Panc1 (cell line): ENCODE measurements at places on chromosomes 2 and 18. TPM values are rescaled to one million over a fixed set of nuclear protein-coding genes. Genes with fewer than 3 reads are reported as not detected.

- H3K4me1 ChIP-seq, result no peaks in the 10 kb centered on the region
- no peak overlapping the region for H3K4me3 ChIP-seq
- no peaks in the 10 kb centered on the region for H3K27me3 ChIP-seq
- no peak overlapping the region for H3K27ac ChIP-seq
These were observed 85.9 kb downstream of the CALCRL start for GRCh38 chr2:187362151-187362550.

DNA sequence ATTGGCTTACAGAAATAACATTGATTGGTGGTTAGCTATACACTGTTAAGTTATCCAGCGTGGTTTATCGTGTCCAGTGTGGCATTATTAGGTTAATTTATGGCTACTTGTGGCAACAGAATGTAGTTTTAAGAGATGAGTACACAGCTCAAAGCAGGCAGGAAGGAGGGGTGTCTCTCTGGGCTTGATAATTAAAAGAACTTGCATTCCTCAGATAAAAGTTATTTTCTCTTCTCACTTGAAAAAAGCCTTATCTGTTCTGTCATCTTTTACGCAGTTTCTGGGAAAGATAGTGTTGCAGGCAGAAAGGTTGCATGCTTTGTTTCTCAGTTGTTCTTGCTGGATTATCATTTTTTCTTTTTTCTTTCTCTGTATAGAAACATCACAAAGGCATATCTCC lies 154.4 kb upstream of the COL3A1 start:
- H3K27me3 ChIP-seq, result no peaks in the 10 kb centered on the region
- no peak overlapping the region for H3K4me3 ChIP-seq

The MARCHF4 gene
- 1.3 TPM for total RNA-seq

DNA sequence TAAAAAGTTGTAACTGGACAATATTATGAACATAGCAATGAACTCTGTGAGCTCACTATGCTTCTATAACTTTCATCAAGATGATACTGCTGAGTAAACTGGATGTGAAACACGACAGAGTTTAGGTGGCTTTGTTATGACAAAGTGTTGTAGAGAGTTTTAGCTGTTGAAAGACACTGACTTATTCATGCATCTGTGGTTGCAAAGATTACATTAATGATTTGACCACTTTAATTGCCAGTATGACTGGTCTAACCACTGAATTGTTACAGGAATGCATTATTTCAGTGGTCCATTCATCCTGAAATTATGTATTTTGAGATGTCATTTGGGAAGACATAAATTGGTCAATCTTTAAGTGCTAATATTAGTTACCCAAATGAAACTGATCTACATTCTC lies 117.9 kb downstream of the SPHKAP start:
- DNase-seq, result no peak
- H3K4me1 ChIP-seq, result no peaks in the 10 kb centered on the region
- no peak overlapping the region for H3K27ac ChIP-seq
- H3K4me3 ChIP-seq, result no peak overlapping the region
- no peaks in the 10 kb centered on the region for H3K27me3 ChIP-seq

DNA sequence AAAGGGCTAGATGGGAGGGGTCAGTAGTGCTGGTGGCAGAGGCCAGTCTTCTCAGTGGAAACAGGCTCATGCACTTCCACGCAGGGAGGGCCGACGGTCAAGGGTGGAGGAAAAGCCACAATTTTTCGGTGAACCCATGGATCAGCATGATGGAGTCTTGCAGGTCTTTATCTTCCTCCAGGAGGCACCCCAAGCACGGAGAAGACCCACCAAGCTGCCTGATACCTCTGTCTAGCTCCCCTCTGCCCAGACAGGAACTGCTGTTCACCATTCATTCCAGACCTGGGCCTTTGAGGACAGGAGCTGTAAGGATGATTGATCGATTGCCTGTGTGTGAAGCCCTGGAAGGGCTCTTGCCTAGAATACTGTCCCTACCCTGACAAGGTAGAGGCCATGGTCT lies 2.8 kb upstream of the LRRFIP1 start:
- H3K36me3 ChIP-seq, result no peaks in the 10 kb centered on the region
- no peak for DNase-seq
- no peak overlapping the region for H3K4me3 ChIP-seq
- H3K27me3 ChIP-seq, result no peaks in the 10 kb centered on the region
- peaks cover 14% of the 10 kb centered on the region; the same call in 1 of the 2 replicates for H3K4me1 ChIP-seq
- no peak overlapping the region for H3K27ac ChIP-seq

The MPHOSPH10 gene
- total RNA-seq, result 34.1 TPM

DNA sequence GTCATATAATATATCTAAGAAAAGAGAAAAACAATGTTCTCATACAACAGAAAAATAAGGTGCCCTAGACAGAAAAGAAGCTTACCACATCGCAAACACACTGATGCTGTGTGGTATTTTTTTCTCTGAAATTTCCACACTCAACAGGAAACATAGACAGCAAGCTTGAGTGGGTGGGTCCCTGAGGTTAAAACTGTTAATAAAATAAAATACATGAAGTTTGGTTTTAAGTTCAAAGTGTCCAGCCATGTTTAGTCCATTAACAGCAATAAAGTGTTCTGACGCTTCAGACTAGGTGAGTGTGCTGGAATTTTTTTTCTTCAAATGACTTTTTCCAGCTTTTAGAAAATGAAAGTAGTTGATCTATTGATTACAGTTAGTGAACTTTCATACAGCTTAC lies 83.3 kb upstream of the EPB41L5 start:
- H3K4me3 ChIP-seq, result no peak overlapping the region
- no peaks in the 10 kb centered on the region for H3K27me3 ChIP-seq
- H3K36me3 ChIP-seq, result peaks cover 2% of the 10 kb centered on the region
- no peak overlapping the region for H3K27ac ChIP-seq

DNA sequence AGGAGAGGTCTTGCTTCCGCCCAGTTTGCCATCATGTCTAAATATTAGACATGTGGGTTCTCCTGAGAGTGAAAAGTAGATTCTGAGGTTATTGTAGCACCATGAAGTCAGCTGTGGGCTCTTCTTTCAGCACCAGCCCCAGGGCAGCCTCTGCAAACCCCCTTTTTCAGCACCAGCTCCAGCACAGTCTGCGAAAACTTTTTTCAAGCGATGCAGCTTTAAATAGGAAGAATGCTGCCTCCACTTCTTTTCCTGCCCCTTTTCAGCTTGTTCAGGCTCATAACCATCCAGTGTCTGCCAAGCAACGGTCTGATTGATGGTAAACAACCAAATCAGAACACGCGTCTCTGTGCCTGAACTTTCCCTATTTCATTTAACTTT lies at the start of gene COL5A2:
TSS of gene COL5A2 (minus strand) at position 192 of the 381 bp plus-strand sequence. CDS start at position 35, 157 bp downstream.
- peaks cover 18% of the 10 kb centered on the region for H3K4me1 ChIP-seq
- H3K4me3 ChIP-seq, result peak within 1 kb of the TSS; percentile 64
- H3K27me3 ChIP-seq, result no peaks in the 10 kb centered on the region
- peak within 1 kb of the TSS; percentile 84 for H3K27ac ChIP-seq
- no peak for DNase-seq

The SLC14A1 gene
- total RNA-seq, result 1.2 TPM

The HRH4 gene
- not detected for total RNA-seq

The KCNIP3 gene
- 17.5 TPM for total RNA-seq

The CD302 gene
- 3.3 TPM for total RNA-seq

The CXCR4 gene
- 1.1 TPM for total RNA-seq

The KCNF1 gene
- 0.39 TPM for total RNA-seq

The C2orf80 gene
- not detected for total RNA-seq

The CTIF gene
- 26.5 TPM for total RNA-seq

The CIB4 gene
- total RNA-seq, result 0.33 TPM

GRCh38 chr18:39238981-39239660 lies 1673.5 kb upstream of the CELF4 start:
- H3K4me1 ChIP-seq, result no peaks in the 10 kb centered on the region
- no peak overlapping the region for H3K4me3 ChIP-seq
- no peaks in the 10 kb centered on the region for H3K36me3 ChIP-seq
- no peak overlapping the region for H3K27ac ChIP-seq
- no peaks in the 10 kb centered on the region for H3K27me3 ChIP-seq

DNA sequence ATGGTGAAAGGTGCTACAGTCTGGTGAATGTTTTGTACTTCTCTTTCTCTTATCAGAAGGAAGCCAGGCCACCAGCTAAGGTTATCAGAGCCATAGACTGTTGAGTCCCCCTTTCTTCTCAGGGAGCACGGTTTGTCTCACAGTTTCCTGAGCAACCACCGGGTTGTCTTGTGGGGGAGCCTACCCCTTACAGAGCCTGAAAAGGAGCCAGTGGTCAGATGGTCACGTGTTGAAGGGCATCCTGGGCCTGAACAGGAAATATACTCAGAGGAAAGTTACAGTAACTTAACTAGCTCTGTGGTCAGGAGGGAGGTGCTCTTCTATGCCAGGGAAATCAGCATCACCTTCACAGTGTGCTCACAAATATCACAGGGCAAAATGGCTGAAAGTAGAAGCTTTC lies 11.6 kb downstream of the CD28 start:
- no peak overlapping the region for H3K27ac ChIP-seq
- H3K27me3 ChIP-seq, result peaks cover 7% of the 10 kb centered on the region; the same call in 1 of the 2 replicates
- H3K4me3 ChIP-seq, result no peak overlapping the region

GRCh38 chr2:71798266-71799012 lies 345.1 kb downstream of the DYSF start:
- no peaks in the 10 kb centered on the region for H3K36me3 ChIP-seq
- no peak for DNase-seq

DNA sequence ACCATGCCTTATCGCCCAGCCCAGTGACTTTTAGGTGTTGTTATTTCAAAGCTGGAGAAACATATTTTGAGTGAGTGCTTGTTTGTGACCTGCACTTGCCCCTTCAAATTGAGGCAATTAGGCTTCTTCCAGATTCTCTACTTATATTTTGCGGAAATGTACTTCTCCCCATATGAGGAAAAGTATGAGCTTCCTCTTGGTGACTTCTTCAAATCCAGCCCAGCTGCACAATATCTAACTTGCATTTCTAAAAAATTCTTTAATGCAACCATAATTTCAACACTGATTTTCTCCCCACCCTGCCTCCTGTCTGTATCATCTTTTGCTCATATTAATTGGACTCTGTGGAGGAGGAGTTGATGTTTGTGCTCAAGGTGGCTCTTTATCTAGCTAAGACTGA lies 391.2 kb upstream of the POU3F3 start:
- H3K27ac ChIP-seq, result no peak overlapping the region
- no peaks in the 10 kb centered on the region for H3K36me3 ChIP-seq
- no peak for DNase-seq
- no peaks in the 10 kb centered on the region for H3K4me1 ChIP-seq
- H3K4me3 ChIP-seq, result no peak overlapping the region
- H3K27me3 ChIP-seq, result no peaks in the 10 kb centered on the region; the same call in 1 of the 2 replicates

GRCh38 chr2:216557820-216558219 lies 59.2 kb downstream of the RPL37A start:
- DNase-seq, result no peak
- no peaks in the 10 kb centered on the region for H3K27me3 ChIP-seq
- no peaks in the 10 kb centered on the region for H3K4me1 ChIP-seq
- H3K4me3 ChIP-seq, result no peak overlapping the region

GRCh38 chr18:79856119-79857007 lies 58.6 kb downstream of the KCNG2 start:
- H3K36me3 ChIP-seq, result no peaks in the 10 kb centered on the region
- no peak for DNase-seq
- H3K27ac ChIP-seq, result no peak overlapping the region

The CYP26B1 gene
- 12.3 TPM for total RNA-seq

The UXS1 gene
- 72.0 TPM for total RNA-seq

The SRD5A2 gene
- not detected for total RNA-seq

DNA sequence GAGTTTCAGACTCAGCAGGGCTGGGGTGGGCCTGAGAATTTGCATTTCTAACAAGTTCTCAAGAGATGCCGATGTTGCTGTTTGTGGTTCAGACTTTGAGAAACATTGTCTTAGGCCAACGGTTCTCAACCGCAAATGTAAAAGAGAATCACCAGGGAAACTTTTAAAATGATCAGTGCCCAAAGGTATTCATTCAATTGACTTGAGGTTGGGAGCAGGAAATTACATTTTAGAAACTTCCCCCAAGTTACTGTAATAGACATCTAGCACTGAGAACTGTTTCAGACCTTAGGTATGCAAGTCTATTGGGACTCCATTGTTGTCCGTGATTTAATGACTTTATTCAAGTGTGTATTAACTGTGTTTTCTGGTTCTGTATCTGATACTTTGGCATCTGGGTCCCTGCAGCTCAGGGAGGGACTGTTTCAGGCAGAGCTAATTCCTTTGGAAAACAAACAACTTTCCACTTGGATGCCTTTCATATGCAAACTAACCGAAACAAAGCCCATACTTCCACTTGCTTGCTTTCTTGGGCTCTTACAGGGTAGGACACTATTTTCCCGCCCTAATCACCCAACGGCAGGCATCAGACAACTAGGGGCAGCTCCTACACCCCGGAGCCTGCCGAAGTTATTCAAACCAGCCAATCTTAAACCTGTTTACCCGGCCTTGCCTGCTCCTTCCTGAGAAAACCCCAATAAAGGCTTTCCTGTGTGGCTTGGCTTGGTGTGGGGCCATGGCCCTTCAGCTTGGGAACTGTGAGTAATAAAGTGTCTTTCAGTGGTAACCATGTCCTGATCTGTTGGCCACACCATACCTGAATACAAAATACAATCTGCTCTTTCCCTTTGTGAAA lies 97.6 kb downstream of the POLE4 start:
- no peak overlapping the region for H3K27ac ChIP-seq
- H3K4me3 ChIP-seq, result no peak overlapping the region
- H3K27me3 ChIP-seq, result no peaks in the 10 kb centered on the region
